Stimulated activated CD4-positive, alpha-beta T cell treated with anti-CD3 and anti-CD28 coated beads, Interleukin-1b, Interleukin-23, amount 100 ng/mL, for 1 hour (primary cell): ENCODE measurements at places on chromosomes 1 and 21.

GRCh38 chr21:35927262-35927661 is 133.1 kb downstream of the SETD4 start:
- DNase-seq: no peak

DNA sequence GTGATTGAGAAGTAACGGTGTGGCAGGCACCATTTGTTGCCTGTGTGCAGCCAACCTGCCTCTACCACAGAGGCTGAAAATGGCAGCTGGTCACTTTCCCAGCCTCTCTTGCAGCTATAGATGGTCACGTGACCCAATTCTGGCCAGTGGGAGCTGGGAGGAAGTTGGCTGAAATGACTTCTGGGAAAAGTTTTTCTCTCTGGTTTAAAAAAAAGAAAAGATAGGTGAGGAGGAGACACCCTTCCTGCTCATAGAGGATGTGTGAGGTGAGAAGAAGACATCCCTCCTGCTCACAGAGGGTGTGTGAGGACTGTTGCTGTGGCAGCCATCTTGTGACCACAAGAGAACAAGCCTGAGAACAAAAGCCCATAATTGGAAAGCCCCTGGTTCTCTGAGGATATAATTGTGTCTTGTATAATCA is 122.8 kb downstream of the SYF2 start:
- no peak for DNase-seq

DNA sequence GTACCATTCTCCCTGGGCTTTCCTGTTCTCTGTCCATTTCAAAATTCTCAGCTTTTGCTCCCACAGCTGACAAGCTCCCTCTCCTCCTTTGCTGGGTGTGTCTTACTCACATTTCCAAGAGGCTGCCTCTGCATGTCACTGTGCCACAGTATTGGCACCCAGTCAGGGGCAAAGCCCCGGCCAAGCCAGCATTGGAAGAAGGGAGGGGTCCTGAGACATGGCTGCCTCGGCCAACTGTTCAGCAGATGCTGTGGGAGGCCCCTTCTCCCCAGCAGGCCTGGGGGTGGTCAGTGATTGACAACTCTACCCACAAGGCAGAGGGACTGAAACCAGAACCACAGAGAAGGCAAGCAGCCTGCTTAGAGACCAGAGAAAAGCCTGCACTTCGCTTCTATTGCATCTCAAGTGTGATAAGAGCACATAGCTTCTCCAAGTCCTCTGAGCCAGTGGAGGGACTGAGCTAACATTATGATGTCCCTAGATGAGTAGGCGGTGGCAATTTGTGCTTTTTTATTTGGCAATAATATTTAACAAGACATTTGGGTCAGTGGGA is 294.1 kb downstream of the SIPA1L2 start:
- DNase-seq: no peak

GRCh38 chr1:94236630-94237290 is 624 bp downstream of the ARHGAP29 start:
- DNase-seq: no peak

DNA sequence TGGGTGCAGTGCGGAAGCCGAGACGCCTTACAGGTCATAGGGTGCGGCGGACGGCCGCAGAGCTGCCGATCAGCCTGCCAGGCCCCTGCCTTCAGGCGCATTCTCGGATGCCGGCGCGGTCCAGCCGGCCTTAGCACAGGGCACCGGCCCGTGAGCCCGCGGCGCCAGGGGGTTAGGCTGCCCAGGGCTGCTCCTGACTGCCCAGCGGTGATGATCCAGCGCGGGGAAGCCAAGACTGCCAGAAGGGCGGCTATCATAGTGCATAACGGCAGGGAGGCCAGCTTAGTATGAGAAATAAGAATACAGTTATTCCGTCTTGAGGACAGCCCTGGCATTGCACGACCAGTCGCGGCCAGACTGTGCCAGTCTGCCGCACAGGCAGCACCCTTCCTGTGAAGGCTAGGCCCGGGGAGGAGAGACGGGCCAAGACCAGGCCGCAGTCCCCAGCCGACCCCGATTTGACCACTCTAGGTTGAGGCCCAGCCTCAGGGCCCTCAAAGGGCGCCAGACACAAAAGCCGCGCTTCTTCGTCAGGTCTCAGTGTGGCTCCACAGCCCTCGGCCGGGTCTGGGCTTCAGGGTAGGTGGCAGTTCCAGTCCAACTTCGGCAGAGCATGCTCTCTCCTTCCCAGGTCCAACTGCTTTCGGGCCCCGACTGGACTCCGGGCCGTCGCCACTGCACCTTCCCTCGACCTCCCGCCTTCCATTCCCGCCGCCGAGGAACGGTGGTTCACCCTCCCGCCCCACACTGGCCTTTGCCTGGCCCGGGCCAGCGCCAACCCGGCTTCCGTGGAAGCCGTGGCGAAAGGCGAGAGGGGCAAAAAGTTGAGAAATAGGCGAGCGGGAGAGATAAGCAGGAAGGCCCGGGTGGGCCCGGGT is 829 bp downstream of the ALX3 start:
- DNase-seq: no peak

DNA sequence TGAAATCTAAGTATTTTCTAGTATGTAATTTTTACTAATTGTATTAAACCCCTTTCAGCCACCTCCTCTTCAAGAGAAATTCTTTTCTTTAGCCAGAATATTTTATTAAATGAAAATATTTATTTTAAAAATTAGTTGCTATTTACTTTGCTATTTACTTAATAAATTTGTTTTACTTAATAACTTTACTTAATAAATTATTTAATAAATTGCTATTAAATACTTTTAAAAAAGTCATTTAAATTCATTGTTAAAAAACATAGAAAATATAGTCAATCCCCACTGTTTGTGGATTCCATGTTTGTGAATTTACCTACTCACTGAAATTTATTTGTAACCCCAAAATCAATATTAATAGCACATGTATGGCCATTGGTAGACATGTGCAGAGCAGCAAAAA is 105.6 kb downstream of the ATP1B1 start:
- no peak for DNase-seq

DNA sequence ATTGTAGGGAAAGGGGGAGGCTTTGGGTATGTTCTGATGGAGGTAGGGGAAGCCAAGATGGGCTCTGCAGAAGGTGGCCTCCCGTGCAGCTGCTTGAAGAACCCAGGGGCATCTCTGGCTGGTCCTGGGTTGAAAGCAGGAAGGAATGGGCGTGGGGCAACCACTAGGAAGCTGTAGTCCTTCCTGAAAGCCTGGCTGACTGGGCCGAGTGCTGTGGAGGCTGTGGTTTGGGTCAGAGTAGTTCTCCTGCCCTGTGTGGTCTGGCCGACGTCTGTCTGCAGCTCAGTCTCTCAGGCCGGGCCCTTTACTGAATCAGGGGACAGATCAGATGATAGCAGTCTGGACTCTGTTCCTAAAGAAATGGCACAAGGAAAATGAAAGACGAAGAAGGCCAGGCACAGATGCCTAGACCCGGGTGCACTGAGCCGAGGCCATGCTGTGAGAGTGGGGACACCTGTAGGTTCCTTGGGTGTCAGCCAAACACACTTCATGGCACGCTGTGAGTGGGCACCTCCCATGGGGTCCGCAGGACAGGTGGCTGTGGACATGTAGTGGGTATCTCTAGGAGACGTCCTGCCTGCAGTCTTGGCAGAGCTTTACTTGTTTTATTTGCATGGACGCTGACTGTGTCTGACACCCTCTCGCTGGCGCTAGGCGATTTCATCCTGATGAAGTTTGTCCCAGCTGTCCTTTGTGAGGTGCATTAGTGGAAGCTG is 87.0 kb downstream of the POFUT2 start:
- no peak for DNase-seq

DNA sequence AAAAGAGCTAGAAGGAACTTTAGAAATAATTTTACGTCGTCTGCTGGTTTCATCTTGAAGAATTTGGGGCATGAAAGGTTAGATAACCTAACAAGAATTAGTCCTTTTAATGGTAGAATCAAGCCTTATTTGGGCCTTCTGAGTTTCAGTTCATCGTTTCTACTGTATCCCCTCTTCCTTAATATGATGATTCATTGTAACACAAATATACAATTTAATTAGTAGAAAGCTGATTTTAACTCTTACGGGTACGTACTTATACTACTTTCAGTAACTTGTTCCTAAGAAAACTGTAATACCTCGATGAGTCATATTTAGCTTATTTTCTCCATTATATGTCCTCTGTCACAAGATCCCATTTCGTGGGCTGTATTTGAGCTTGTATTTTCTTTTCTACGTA is 264.7 kb downstream of the RYR2 start:
- no peak for DNase-seq

- no peak for DNase-seq
Observed at GRCh38 chr1:185156288-185156853, 382 bp downstream of the TRMT1L start.

GRCh38 chr1:40059338-40059959 is 18.9 kb downstream of the CAP1 start:
- no peak for DNase-seq

DNA sequence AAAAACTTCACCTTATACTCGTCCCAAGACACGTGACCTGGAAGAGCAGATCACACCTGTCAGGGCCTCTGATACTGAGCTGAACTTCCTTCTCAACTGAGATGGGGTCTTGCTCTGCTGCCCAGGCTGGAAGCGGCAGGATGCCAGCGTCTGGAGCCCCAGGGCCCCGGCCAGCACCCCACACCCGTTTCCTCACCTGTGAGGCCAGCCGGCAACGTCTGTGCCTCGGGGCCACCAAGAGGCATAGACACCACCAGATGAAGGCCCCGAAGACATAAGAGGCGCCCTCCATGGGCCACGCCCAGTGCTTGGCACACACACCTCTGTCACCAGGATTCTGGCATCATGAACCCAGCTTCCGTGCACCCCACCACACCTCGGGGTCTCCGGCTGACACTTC is 8.5 kb downstream of the SDF4 start:
- no peak for DNase-seq

DNA sequence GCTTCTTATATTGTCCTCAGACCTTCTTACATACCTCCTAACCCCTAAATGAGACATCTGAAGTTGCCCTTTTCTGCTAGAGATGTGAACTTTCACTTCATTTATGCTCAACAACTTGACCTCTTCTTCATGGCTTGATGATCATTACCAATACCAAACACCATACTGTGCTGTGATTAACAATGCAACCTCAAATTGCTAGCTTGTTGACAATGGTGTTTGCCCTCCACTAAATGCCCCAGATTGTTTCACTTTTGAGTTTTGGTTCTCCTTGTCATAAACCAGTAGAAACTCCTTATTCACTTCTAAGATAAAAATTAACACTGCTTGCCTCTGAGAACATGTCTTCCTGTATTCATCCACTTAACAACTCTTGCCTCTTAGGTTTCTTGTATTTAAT is 5.6 kb downstream of the JAK1 start:
- no peak for DNase-seq

- no peak for DNase-seq
Observed at GRCh38 chr1:27099587-27100334, 55.2 kb downstream of the SLC9A1 start.

DNA sequence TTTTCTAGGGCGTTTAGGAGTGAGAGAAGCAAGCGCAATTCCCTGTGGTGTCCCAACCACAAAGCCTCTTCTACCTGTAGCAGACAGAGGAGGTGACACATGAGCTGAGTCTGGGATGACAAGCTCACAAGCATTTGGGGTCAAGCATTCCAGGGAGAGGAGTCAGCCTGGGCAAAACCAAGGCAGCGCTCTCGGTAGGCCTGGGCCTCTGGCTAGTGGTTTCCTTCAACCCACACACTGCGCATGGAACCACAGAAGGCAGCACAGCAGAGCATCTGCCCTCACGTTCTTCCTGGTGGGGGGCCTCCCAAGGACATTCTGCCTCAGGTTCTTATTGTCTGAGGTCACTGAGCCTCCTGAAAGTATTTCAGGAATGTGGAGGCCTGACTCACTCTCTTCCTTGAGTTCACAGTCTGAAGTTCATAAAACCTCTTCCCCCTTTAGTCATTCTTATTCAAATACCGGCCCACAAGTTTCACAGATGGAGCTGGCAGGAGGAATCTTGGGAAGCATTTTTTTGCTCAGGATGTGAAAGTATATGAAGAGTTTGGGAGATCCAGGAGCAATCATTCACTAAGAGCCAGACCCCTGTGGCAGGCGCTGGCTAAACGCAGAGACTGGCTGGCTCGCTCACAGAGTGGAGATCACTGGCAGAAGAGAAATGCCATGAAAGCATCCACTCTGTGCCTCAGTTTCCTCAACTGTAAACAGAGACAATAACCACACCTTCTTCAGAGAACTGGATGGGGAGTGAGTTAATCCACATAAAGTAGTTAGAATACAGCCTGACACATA is 26.8 kb downstream of the CCN1 start:
- no peak for DNase-seq

DNA sequence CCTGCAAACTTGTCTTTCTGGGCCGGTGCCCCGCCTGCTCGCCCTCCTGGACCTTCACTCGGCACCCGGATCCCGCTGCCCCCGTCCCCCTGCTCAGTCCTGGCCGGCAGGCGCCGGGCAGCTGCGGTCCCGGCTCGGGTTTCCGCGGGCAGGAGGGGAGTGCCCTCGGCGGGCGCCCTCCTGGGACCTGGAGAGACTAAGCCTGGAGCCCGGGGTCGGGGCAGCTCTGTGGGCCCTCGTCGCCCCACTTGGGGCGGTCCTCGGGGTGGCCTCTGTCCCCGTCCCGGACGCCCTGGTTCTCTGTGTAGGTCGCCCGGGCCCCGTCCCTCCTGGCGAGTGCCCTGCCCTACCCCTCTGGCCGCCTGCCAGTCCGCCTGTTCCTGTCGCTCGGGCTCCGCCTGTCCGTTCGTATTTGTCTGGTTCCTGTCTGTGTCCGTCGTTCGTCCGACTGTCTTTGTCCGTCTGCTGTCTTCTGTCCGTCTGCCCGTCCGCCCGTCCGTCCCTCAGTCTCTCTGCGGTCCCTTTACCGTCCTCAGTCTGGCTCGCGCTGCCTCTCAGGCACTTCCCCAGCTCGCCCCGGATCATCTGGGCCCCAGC is 490 bp downstream of the SERINC2 start:
- DNase-seq: no peak
